Activated T-cell treated with anti-CD3 and anti-CD28 coated beads, Interleukin-2, amount 50 U/mL, for 48 hours (primary cell): ENCODE measurements at places on chromosomes 6 and 20.

GRCh38 chr6:51989789-51990188 lies 97.6 kb downstream of the PKHD1 start:
- DNase-seq: no peak

DNA sequence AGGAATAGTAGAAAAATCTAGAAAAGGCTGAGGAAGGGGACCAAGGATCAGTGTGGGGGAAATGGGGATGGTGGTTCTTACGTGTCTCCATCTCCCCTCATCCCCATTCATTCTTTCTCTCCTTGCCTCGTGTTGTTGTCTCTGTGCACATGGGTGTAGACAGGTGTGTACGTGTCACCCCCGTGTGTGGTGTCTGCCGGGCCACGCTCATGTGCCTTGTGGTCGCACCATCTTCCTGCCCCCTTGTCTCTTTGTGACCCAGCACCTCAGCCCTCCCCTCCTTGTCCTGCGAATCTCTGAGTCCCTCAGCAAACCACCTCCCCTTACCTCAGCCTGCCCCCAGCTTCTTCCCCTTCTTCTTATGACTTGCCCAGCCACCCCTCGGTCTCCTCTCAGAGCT lies 39.4 kb downstream of the FOXP4 start:
- no peak for DNase-seq

DNA sequence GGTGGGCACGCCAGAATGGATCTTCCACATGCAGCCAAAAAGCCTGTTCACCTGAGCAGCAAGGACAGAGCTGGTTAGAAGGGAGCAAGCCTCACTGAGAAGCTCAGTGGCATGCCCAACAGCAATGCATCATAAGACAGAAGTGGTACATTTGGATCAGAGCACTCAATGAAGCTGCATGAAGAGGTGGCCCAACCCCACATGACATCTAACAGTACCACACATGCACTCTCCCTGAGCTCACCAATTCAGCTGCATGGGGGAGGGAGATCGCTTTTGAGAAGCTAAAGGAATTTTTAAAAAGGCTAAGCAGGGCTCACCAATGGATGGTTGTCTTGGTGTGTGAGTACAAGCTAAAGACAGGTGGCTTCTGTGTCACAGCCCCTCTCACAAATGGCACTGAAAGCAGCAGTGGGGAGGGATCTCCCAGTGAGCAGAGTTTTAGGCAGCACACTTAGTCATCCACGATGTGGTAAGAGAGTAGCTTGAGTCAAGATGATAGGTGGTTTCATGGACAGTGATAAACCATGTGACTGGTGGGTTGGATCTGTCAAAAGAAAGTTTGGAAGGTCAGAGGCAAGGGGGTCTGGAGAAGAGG lies 166.6 kb upstream of the TAB2 start:
- peak; percentile 65 for DNase-seq

GRCh38 chr6:17457405-17457804 lies 64.0 kb downstream of the CAP2 start:
- no peak for DNase-seq

DNA sequence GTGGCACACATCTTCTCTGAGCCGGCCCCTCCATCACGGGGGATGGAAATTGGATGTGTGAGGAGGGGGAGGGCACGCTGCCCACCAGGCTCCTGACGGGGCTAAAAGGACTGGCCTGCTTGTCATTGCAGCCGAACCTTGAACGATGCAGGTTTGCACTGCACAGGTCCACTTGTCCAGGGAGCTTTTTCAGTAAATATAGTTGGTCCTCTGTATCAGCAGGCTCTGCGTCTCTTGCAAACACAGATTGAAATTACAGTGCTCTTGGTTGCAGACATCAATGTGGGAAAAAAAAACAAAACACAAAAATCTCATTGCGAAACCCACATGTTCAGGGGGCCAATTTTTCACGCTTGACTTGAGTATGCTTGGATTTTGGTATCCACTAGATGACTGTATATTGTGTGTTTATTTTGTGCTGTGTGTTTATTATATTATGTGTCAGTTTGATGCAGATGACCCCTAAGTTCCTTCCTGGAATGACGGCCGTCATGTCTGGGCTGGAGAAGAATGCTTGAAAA lies 29.2 kb downstream of the ERMARD start:
- no peak for DNase-seq

GRCh38 chr6:116447496-116448011 lies 13.6 kb upstream of the CALHM6 start:
- no peak for DNase-seq

DNA sequence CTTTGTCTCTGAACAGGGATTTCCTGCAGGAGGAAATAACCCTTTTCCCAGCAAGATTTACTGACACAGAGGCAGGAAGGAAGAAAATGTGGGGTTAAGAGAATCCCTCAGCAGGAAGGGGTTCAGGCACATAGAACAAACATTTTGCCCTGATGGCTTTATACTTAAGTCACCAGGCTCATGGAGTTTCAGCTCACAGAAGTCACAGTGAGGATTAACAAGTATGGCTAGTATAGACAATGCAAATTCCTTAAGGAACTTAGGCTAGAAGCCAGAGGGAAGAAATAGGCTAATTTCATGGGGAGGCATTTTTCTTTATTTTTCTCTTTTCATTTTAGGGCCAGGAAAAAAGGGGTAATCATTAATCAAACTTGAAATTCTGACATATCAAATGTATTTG lies 50.2 kb downstream of the MCHR2 start:
- DNase-seq: no peak

- DNase-seq: no peak
Observed at GRCh38 chr6:160972111-160972510, 19.5 kb upstream of the MAP3K4 start.

- no peak for DNase-seq
Observed at GRCh38 chr20:31920275-31920855, 31.5 kb downstream of the PDRG1 start.

DNA sequence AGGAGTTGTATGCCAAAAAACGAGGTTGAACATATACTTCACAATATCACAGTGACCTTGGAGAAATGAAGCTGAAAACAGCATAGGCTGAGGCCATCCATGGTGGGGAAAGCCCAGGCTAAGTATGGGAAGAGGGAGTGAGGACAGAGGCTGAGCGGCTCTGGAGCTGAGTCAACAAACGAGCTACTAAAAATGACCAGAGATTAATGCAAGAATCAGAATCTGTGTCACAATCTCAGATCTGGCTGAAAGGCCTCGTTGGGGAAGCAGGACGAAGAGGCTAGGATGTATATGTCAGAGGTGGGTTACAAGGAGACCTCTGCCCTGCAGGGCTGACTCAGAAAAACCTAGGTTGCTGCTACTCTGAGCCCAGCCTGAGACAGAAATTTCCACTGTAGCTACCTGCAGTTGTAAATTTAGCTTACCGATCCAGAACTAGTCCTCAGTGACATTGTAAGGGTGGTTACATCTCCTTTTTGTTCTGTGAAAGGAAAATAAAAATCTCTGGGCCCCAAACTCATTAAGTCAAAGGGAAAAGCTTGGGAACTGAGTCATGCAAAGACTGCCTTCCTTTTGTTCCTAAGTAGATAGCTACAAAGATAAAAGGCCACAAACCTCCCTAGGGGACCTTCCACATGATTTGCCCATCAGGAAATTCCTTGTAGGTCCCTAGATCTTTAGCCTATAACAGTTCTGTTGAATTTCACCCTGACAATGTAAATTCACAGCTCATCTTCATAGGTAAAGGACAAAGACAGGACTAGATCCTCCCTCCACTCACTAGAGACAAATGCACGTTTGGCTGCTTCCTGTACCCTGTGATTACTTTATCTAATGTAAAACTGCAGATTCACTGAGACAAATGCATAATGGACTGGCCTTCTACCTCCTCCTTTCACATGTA lies 8.5 kb upstream of the TUBB2A start:
- DNase-seq: no peak

DNA sequence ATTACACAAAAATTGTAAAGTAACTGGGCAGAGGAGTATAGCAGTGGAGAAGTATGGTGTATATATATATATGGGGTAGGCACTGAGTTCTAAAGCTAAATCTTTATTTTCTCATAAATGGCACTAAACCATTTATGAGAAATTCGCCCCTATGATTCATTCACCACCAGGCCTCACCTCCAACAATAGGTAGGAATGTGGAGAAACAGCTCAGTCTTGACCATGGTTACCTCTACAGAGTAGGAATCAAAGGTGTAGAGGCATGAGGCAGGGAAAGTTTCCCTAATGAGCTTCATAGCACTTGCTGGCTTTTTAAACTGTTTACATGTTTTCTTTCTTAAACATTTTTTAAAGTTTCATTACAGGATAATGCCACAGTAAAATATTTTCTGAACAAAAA lies 36.9 kb upstream of the SUMO4 start:
- DNase-seq: no peak

DNA sequence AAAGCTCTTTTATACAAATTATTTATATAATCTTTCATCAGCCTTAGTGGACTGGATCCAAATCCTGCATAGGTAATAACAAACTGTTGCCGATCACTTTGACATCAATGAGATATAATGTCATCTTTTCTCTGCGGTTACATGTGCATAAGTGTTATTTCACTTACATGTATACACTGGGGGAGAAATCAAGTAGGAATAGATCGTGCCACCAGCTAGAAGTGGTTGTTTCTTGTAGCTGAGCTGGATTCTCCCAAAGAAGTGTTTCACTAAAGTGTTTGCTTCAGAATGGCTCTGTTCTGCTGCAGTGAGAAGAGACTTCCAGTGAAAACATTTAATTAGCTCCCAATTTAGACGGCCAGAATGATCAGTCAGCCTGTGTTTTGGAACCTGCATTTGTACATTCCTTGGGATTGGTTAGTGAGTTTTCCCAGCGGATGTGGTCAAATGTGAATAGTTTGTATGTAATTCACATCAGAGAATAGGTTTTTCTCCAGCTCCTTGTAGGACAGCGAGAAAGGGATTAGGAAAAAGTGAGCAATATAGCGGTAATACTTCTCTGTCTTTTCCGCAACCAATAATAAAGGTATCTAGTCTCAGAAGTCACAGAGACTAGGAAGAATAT lies 163.1 kb upstream of the CCN2 start:
- DNase-seq: no peak

DNA sequence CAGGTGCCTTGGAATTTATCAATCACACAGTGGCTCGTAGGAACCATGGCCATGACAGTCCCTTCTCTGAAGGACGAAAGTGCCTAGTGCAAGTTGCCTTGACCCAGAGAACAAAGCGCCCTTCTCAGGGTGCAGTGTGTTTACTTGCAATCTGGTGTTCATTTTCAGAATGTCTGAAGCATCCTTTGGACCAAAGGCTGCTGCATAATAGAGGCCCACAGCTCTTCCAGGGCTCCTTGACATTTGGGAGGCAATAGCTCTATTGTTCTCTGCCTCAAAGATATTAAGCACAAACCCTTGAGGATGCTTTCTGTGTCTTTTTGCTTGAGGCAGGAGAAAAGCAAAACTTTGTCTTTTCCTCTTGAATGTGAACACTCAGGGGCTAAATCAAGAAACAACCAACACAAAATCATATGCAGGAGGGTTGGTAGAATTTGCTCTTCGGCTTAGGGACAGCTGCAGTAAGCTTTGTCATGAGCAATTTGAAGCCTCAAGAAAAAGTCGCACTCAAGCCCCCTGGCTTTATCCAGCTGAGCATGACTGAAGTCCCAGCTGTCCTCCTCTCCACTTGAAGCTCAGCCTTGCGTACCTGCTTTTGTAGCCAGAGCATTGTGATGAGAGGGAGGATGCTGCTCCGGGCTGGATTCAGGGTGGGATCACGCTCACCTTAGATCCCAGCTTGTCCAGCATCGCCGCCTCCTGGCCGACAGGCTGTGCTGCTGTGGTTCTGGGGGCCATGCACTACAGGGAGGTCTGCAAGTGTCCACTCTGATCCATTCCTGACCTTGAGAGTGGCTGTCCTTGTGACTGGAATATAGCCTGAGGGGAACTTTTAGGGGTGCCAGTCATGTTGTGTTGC lies 495.4 kb downstream of the CDH26 start:
- DNase-seq: no peak

DNA sequence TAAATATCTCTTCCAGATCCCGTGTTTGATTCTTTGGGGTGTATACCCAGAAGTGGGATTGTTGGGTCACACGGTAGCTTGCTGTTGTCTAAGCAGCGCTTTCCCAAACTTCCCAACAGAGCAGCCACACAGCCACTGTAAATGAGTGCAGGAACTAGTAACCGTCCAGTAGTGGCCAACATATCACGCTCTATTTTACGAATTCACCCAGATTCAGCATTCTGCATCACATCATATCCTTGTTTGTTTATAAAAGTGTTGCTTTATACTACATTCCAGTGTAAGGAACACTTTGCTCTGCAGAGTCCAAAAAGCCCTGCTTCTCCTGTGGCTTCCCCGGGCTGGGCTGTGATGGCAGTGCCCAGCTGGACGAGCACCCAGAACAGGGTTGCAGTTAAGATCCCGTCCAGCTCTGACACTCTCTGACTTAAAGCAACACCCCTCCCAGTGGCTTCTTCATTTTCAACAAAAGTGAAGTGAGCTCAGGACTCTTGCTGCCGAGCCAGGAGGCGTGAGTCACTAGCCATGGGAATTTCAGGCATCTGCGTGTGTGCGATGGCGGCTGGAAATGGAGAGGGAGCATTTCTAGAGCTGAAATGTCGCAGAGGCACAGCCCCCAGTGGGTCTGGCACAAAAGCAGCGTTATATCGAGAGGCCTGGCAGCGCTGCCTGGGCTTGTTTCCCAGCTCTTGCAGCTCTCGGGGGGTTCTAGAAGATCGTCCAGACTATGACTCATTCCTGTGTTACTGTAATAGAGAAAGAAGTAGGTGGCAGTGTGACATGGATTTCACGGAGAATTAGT lies 216.3 kb upstream of the ECI2 start:
- DNase-seq: no peak

DNA sequence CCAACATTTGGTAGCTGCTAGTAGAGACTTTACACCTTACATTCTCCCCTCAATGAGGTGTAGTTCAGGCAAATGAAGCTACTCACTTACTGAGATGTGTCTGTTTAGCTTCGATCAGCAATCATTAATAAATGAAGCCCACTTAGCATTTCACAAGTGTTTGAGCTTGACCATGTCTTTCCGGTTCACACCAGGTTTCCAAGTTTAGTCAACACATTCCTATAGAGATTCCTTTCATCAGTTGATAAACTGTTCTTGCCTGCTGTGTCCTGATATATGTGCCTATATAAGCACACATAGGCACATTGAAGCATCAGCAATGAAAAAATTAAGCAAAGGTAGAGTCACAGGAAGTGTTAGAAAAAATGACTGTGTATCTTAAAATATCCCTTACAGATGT lies 150.0 kb downstream of the BTBD3 start:
- no peak for DNase-seq

DNA sequence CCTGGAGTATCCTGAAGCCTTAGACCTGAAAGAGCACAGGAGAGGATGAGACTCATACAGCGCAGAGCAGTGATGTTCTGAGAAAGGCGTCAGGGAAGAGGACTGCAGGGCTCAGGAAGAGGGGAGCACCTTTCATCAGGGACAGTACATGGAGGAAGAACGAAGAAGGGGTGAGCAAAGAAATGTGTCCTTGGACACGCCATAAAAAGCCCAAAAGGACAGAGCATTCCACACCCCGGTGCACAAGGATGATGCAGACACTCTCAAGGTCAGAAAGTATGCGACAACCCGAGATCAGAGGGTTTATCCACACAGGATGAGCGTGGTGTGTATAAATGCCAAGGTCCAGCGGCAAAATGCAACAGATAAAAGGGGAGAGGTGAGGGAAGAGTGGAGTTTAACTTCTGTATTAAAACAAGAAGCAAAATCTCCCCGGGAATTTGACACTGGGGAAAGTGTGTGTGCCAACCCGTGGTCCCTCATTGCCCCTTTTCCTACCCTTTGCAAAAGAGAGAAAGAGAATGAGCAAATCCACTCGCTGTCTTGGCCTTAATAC lies 64.4 kb downstream of the SLC23A2 start:
- no peak for DNase-seq
